Stimulated activated CD8-positive, alpha-beta memory T cell treated with anti-CD3 and anti-CD28 coated beads, Interleukin-4, amount 100 ng/mL, for 1 hour (primary cell): ENCODE measurements at places on chromosomes 7 and 10.

DNA sequence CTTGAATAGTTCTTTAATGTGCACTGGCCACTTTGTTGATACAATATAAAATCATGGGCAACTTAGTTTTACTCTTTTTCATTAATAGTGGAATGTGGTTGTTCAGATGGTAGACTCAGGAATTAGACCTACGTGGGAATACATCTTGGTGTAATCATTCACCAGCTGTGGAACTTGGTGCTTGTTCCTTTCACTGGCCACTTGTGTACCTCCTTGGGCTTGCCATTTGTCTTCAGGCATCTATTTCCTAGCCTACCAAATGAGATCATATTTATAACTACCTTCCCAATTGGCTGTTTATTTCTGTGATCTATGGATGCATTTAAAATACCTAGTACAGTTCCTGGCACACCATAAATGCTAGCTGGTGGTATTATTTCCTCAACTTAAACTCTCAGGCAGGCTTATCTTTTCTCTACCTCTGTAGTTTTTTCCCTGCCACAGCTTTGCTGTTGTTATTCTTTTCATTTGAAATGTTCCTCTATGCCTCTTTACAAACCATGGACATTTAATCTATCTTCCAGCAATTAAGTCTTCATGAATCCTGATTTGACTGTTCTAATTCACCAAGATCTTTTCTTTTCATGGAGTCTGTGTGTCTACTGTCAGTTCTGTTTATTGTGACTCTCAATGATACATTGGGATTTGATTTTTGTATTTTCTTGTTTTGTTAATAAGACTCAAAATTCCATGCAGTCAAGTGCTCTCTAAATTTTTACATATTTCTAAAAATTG lies 113.0 kb downstream of the ADAM22 start:
- DNase-seq: no peak

DNA sequence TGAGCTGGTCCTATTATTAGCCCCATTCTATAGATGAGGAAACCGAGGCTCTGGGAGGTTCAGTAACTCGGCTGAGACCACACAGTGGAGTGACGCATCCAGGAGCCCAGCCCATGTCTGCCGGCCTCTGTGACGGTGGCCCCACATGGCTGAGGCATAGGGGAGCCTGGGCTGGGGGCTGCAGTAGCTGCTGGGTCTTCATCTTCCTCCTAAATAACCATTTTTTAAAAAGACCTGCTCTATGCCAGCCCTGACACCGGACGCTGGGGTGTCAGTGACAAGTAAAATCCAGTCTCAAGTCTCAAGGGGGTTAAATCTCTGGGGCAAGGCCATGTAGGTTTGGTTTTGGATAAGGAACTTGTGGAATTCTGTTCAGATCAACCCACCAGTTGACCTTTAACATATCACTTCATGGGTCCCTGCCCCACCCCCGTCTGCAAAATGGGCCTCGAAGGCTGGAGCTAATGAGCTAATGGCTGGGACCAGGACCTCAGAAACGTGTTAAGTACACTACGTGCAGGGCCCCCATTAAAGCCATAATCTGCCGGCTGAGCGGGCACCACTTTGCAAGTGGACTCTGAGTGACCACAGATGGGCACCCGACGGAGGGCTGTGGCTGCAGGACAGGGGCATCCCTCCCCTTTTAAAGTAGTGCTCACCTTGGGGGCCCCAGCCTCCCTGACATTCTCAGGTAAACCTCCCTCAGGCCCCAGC lies 136.5 kb upstream of the UNC5B start:
- no peak for DNase-seq

DNA sequence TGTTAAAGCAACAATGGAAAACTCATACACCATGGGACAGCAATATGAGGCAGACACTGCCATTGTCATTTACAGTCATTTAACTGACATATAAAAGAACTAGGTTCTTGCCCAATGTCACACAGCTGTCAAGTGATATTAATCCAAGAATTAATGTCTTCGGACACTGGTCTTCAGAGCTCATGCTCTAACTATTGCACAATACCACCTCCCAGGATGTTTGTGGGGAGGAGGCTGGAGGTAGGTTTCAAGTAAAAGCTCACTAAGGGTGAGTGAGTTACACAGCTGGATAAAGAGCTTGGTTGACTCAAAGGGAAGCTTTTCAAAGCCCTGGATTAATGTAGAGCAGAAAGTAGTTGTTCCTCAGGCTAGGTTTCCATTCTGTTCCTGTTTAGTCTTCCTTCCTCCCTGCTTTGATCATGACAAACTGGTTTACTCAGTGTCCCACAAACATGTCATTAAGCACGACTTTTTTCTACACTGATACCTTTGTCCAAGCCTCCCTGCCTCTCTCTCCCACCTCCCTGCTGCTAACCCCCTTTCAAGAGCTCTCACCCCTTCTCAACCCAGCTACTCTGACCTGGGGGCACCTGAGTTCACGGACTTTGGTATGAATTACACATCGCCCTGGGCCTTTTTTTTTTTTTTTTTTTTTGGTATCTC lies 987 bp upstream of the EXOC6 start:
- no peak for DNase-seq

GRCh38 chr10:130411496-130412085 lies 275.4 kb downstream of the GLRX3 start:
- DNase-seq: no peak

- DNase-seq: no peak
Observed at GRCh38 chr10:127006453-127006852, 101.2 kb downstream of the DOCK1 start.

GRCh38 chr7:2607122-2607922 lies 24.5 kb upstream of the TTYH3 start:
- no peak for DNase-seq

GRCh38 chr7:140899883-140900282 lies 24.8 kb downstream of the BRAF start:
- no peak for DNase-seq

DNA sequence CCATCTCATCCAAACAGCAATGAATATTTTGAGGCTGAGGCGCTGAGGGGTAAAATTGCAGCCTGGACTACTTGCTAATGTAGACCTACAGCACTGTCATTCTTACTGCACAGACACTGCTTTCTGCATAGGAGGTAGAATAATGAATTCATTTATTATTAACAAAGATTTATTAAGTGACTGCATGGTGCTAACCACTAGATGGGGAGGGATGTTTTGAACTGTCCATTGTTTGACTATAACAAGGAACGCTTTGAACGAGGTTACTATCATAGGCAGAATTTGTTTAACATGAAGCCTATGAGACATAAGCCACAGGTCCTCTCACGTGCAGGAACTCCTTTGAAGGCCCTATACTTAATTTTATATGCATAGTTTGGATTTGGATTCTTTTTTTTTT lies 143.8 kb downstream of the CFTR start:
- DNase-seq: no peak

DNA sequence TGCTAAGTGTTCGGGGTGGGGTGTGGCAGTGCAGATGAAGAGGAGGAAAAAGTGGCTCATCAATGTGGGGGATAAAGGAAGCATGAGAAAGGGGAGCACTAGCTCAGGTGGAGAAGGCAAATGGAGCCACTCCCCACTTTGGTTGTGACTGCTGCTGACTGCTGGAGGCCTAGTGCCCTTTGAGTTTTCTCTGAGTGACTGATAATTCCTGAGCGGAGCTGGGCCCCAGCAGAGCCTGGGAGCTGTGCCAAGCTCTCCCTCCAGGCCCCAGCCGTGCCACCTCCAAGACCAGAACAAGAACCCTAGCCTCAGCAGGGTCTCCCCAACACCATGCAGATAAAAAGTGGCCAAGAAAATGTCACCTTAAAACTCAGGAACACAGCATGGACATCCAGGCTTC lies 9.7 kb upstream of the RASSF4 start:
- no peak for DNase-seq

- no peak for DNase-seq
Observed at GRCh38 chr10:71836596-71836974, 14.5 kb downstream of the PSAP start.

DNA sequence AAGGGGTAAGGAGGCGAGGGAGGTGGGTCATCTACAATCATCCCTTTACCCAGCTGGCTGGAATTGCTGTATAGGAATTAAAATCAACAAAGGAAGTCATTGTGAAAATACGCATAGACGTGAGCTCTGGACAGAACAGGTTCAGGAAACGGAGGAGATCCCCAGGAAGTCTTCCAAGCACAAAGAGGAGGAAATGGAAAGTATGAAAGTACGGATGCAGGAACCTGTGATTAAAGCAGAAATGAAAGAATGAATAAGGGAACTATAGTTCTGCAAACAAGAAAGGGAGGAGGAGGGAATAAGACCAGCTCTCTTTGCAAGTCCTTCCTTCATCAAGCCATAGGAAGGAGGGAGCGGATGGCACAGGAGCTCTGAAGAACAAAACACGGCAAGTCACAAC lies 61.8 kb downstream of the PYROXD2 start:
- DNase-seq: no peak

DNA sequence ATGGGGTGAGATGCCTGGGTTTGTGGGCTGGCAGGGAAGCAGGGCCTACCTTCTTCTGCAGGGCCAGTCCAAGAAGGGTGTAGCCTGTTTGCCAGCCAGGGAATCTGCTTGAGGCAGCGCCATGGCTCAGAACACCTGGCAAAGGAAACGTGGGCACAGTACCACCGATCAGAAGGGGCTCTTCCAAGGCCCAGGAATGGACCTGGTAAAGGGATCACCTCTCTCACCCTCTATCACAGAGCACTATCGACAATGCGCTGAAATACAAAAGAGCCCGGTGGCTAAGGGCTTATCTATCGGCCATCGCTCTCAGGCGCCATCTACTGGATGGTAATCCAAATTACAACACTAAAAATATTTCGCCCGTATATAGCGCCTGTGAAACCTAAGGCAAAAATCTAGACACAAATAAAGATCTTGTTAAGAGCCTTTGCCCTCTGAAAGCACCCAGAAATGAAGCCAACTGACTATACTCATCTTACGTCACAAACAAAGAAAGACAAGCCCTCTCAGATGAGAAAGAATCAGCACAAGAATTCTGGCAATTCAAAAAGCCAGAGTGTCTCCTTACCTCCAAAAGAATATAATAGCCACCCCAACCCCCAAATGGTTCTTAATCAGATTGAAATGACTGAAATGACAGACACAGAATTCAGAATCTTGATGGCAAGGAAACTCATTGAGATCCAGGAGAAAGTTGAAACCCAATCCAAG lies 217.8 kb upstream of the HPS1 start:
- DNase-seq: no peak

GRCh38 chr7:3559278-3559677 lies 258.2 kb downstream of the SDK1 start:
- no peak for DNase-seq

DNA sequence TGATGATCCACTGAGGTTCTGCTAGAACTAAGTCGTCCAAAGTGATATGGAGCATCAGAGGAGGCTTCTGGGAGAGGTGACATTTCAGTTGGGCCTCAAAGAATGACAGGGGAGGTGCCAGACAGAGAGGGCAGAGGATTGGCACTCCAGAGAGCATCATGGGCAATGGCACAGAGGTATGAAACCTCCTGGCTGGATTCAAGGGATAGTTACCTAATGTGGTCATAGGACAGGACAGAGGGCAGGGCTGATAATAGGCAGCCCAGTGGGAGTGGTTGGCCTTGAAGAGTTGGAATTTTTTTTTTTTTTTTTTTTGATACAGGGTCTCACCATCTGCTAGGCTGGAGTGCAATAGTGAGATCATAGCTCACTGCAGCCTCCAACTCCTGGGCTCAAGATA lies 7.6 kb downstream of the SRRM3 start:
- no peak for DNase-seq

- no peak for DNase-seq
Observed at GRCh38 chr7:128247108-128247507, 6.0 kb downstream of the LEP start.

GRCh38 chr10:13684252-13684791 lies 97.6 kb downstream of the PRPF18 start:
- DNase-seq: no peak

- DNase-seq: no peak
Observed at GRCh38 chr10:51567271-51567670, 132.1 kb downstream of the CSTF2T start.

- DNase-seq: no peak
Observed at GRCh38 chr10:26410356-26410755, 27.8 kb upstream of the APBB1IP start.

- DNase-seq: no peak
Observed at GRCh38 chr7:94177441-94177840, 173.3 kb upstream of the BET1 start.

- DNase-seq: no peak
Observed at GRCh38 chr7:130305433-130306042, 12.6 kb downstream of the CPA4 start.

DNA sequence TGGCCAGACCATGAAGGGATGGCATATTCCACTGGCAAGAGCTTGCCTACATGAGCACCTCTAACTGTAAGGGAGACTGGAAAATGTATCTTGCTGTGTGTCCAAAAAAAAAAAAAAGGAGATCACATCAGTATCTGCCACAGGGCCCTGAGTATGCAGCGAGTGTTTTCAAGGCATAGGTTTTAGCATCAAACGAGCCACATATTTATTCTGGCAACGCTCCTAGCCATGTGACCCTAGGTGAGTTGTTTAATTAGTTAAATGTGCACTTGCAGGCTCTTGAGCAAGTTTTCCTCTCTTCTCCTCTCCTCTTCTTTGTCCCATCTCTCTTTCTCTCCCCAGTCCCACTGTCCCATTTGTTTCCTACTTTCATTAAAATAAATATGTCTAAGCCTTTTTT lies 428.7 kb upstream of the AKR1E2 start:
- DNase-seq: no peak

DNA sequence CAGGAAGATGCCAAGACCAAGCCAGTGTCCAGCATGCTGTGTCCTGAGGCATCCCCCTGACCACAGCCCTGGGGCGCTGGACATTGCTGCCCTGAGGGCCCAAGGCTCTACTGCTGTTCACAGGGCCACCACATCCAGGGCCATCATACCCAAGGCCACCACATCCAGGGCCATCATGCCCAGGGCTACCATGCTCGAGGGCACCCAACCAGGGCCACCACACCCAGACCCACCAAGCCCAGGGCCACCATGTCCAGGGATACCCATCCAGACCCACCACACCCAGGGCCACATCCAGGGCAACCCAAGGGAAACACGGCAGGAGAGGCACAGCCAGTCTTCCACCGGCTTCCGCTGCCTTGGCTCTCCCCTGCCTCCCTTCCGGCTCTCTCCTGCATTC lies 17.1 kb downstream of the STK32C start:
- DNase-seq: no peak

GRCh38 chr10:106708506-106708905 lies 456.0 kb downstream of the SORCS1 start:
- no peak for DNase-seq

DNA sequence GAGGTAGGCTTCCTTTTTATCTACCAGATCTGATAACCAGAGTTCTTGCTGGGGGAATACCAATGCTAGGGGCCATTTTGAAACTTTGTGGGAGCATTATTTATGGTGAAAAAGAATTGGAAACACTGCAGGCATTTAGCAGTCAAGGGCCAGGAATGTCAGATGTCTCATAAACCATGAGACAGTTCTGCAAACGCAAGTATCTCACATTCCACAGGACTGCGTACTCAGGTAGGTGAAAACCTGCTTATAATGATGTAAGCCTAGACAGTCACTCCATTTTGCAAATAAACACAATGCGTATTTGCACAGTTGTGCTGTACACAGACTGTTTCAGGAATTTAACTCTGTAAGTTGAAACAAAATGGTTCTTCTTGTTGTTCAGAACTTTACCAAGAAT lies 33.9 kb downstream of the ECHDC3 start:
- DNase-seq: no peak
